Stimulated activated naive CD8-positive, alpha-beta T cell treated with anti-CD3 and anti-CD28 coated beads, Interleukin-15, amount 100 ng/mL, for 72 hours (primary cell): ENCODE measurements at places on chromosomes 6 and 20.

DNA sequence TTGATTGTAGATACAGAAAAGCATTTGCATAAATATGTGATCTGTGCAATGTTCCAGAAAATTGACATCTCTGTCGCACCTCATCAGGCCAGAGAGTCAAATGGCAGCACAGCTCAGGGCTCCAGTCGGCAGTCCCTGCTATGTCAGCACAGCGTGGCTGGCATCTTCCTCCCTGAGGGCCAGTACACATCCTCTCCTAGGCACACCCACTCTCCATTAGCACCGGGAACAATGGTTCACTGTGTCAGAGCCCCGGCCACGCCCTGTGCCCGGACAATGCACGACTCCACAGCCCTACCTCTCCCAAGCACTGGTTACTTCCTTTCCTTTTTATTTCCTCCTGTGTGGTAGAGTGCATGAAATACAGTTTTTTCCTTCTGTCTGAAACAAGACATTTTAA, 114.9 kb downstream of the FOXC1 start:
- no peak for DNase-seq

DNA sequence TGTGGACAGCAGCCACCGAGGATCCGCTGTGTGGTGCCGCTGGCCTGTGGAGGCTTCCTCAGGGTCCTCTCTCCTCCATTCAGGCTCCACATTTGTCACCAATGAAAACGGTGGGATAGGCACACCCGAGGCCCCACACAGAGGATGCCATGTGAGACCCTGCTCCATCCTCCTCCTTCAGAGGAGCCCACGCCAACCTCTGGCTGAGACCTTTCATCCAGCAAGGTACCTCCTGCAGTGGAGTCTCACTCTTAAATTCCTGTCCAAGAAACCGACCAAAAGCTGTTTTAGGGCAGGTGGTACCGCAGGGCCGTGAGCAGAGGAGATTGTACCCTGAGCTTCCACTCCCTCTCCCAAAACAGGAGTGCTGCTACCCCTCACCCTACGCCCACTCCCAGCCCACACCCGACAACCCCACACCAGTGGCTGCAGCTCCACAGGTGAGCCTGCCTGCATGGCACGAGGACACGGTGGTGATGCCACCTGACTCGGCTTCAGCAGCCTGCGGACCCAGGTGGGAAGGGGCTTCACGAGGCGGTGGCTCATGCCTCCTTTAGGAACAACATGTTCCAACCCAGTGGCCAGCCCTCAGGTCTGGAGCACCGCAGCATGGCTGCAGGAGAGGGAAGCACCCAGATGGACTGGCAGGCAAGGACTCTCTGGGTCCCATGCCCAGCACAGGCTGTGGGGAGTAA, 237.6 kb upstream of the AFDN start:
- DNase-seq, result no peak

DNA sequence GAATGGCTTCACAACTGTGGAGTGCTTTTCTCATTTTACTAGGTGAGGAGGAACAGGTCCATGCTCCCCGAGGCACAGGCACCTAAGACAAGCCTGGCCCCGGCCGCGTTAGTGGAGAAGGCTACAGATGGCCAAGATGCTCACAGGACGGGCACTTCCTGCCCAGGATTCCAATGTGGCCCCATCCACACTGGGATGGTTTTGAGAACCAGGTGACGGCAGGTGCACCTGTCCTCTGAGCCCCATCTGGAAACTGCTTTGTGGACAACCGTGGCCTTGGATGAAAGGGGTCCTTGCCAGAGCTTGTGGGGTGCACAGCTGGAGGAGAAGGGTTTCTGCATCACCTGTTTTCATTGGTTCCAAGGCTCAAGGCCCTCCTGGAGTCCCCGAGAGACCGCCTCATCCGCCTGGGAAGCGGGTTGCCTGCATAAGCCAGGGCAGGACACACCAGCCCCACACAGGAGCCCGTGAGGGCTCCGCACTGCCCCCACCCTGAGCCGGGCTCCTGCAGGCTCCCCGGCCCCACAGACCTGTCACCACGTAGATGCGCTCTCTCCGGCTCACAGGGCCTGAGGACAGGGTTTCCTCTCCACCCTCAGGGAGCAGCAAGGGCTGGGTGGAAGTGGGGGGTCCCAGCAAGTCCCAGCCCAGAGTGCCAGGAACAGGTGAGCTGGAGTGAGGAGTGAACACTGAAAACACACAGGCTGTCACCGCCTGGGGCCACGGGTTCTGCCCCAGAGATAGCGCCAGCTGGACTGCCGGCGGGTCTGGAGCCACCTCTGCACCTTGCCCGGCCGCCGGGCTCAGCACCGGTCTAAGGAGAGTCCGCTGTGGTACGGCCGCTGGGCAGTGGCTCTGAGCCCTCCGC, 18.3 kb downstream of the NTSR1 start:
- no peak for DNase-seq

GRCh38 chr6:53424300-53424699, 75.5 kb upstream of the ELOVL5 start:
- DNase-seq, result no peak

DNA sequence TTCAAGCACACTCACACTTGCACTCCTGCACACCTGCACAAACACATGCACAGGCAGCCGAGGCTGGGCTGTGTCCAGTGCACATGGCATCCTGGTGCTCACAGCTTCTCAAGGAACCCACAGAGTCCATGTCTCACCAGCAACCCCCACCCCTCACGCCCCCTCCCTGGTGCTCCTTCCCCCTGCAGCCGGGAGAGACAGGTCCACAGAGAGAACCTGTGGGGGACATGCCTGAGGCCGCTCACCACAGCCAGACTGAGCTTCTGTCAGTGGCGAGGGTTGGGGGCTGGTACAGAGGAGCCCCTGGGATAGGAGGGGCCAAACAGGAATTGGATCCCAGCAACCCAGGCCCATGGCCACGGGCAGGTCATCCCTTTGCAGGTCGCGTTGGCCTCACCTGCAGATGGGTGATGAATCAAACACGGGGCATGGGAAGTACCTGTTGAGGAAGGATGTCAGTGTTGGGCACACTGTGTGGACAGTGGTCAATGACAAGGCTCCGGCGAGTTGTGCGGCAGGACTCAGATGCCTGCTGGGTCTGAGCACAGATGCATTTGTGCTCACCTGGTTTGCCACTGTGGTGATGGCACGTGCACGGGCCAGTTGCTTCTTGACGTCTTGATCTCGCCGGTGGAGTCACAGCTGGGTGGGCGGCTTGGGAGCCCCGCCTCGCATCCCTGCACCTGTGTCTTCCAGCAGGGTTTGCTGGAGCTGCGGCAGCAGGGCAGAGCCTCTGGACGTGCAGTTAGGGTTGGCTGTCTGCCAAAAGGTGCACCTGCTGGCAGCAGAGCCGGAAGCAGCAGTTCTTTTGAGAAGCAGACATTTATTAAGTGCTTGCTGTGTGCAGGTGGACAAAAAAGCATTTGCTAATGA, 113.0 kb downstream of the ERMARD start:
- DNase-seq, result no peak

DNA sequence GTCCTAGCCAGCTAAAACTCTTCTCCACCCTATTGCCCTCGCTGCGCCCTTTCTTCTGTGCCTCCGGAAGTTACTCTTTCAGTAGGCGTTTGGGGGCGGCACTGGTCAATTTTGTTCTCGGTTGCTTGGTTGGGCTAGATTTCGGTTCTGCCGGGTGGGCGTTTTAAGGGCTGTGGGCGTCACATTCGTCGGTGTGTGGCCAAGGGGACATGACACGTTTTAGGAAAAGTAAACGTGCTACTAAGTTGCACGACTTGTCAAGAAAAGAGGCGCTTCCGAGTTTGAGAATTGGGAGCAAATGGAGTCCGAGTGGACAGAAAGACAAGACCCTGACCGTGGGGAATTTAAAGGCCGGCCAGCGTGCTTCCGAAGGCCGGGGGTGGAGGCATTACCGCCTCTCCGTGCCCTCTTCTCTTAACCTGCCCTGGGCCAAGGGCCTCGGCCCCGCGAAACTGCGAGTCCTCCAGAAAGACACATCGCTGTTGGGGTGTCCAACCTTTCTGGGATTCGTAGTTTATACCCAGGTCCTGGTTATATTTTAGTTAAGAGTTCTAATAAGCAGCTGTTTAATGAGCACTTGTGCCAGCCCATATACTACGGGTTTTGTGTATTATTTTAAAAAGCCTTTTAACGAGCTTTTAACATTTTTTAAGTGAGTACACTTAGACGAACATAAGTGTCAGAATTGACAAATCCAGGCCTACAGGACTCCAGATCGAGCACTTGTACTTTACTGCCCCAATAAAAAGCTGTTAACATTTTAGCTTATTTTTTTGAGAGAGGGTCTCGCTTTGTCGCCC, 664 bp upstream of the BAG6 start:
- no peak for DNase-seq

GRCh38 chr20:62535964-62536363, 60.2 kb upstream of the GATA5 start:
- no peak for DNase-seq

GRCh38 chr6:127606131-127606562, 29.2 kb downstream of the C6orf58 start:
- peak; percentile 7 for DNase-seq

DNA sequence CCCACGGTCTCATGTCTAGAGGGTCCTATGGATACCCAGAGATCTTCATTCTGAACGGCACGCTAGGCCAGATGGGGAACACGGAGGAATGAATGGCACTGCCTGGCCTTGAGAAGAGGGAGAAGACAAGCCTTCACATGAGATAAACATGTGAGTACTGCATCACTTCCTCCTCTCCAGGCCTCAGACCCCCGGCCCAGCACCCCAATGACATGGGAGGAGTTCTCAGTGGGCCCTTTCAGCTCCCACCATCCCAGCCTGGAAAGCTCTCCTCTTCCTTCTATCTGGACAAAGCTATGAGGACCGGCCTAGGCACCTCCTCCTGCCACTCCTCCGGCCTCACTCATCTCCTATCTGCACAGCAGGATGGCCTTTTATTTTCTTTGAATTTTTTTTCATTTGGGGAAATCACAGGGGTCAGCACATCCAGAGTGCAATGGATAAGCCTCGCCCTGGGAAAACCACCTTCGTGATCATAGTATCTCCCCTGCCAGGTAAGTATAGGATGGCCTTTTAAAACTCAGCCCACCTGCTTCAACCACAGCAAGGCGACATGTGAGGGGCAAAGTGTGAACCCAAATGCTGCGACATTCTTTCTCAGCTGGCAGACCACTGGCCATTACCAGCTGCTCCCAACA, 39.2 kb upstream of the CDKN1A start:
- DNase-seq, result no peak

- no peak for DNase-seq
Observed at GRCh38 chr20:40525351-40525750, 163.7 kb downstream of the MAFB start.

DNA sequence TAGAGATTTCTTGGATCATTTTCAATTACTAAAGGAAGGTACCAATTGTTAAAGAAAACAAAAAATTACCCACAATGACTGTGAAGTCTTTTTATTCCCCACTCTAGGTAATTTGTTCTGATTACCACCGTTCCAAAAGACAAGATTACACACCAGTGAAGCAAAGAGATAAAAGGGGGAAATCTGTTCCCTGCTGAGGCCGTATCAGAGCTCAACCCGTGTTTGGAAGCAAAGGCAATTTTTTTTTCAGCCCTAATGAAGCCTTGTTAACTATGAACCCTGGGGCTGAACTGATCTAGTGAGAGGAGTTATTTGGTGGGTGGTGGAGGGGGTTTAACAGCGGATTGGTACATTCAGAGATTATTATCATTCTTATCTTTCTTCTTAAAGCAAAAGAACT, 128.5 kb downstream of the ALDH8A1 start:
- DNase-seq, result no peak

DNA sequence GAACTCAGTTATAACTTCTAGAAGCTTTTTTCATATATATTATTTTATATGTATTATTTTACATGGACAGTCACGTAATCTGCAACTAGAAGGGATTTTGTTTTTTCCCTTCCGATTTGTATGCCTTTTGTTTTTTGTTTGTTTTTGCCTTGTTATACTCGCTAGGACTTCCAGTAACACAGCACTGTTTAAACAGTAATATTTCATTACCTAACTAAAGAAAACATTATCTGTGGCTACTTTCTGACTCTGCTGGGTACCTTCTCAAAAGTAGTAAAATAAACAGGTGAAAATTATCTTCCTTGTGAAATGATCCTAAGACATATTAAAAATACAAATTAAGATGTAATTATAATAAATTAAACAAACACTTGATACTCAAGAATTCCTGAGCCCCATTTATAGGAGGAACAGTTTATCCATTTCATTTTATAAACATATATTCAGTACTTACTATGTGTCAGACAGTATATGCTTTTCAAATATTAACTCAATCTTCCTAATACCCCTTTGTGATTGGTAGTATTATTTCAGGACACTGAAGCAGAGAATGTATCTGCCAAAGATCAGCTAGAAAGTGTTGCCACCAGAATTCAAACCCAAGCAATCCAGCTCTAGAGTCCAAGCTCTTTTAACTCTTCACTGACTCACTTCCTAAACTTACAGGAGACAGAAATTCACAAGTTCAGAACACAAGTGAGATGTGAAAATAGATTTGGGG, 65.3 kb downstream of the MAP3K5 start:
- DNase-seq, result no peak

DNA sequence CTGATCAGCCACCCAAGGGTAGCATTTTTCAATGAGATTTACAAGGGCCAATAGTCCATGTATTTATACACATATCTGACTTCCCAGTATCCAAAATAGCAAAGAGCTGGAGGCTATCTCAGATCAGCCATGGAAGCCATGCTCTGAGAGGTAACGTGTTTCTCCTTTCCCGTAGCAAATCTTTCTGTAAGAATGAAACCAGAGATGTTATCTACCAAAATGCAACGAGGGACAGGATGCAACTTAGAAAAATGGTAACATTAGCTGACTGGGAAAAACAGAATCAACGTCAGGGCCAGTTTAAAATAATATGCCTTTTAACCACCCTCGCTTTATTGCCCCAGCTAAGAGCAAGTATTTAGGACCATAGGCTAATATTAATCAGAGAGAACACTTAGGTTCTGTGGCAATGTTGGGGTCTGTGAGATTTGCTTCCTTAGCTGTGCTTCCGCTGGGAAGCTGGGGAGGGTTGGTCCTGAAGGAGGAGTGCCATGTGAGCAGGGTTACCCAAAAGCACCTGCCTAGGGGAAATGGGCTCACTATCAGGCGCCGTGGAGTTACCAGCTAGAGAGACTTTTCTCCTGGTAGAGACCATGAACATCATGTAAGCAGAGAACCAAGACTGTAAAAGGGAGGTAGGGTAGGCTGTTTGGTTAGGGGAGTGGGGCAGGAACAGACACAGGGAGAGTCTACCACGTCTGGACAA, 1.2 kb downstream of the ZNF831 start:
- DNase-seq, result no peak

DNA sequence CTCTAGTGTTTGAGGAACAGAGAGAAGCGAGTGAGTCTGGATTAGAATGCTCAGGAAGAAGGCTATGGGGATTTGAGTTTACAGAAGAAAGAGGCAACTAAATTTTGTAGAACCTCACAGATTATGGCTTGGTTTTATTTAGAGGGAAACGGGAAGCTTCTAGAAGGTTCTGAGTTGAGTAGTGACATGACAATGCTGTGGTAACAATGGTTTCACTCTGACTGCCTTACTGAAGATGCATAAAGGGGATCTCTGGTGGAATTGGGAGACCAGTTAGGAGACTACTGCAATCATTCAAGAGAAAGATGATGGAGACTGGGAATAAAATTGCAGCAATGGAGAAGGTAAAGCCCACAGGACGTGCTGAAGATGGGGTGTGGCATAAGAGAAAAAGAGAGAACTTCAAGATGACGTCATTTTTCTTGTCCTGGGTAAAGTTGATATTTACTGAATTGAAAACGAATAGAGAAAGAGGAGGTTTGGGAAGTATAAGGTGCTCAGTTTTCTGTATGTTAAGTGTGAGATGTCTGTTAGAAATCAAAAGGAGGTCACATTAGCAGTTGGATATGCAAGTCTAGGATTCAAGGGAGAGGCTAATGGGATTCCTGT, 710.1 kb upstream of the NRSN1 start:
- DNase-seq, result no peak

- no peak for DNase-seq
Observed at GRCh38 chr6:46129291-46129628, 529 bp upstream of the ENPP4 start.
